ENCODE measurements at places on chromosomes 7 and 10. TPM values are rescaled to one million over a fixed set of nuclear protein-coding genes. Genes with fewer than 3 reads are reported as not detected.

GRCh38 chr7:33885290-33886148 is 19.8 kb upstream of the BMPER start:
- no peaks in the 10 kb centered on the region for H3K27me3 ChIP-seq
- H3K36me3 ChIP-seq, result no peaks in the 10 kb centered on the region
- no peak overlapping the region for H3K27ac ChIP-seq
- DNase-seq, result peak; percentile 57
- no peaks in the 10 kb centered on the region for H3K4me1 ChIP-seq

Gene AKR1C2
- total RNA-seq, result 12.7 TPM

GRCh38 chr7:133563251-133563650 is 310.4 kb downstream of the EXOC4 start:
- DNase-seq, result no peak
- H3K4me3 ChIP-seq, result no peak overlapping the region
- no peaks in the 10 kb centered on the region for H3K36me3 ChIP-seq

GRCh38 chr10:80457554-80458262 is 3.6 kb downstream of the TSPAN14 start:
- no peaks in the 10 kb centered on the region for H3K27me3 ChIP-seq
- no peak for DNase-seq
- peak overlapping the region; percentile 75 for H3K27ac ChIP-seq
- no peaks in the 10 kb centered on the region for H3K36me3 ChIP-seq

GRCh38 chr10:53489335-53490182 is 717.0 kb upstream of the MBL2 start:
- no peaks in the 10 kb centered on the region for H3K27me3 ChIP-seq
- DNase-seq, result no peak
- H3K36me3 ChIP-seq, result no peaks in the 10 kb centered on the region
- H3K4me1 ChIP-seq, result no peaks in the 10 kb centered on the region
- no peak overlapping the region for H3K27ac ChIP-seq

Gene ITPRID1
- total RNA-seq, result not detected

Measured in esophagus muscularis mucosa (tissue), 4 donors.